ENCODE measurements at places on chromosomes 5 and 9.
A peak's percentile ranks its signal among the peaks of the same experiment; 100 is the strongest.

DNA sequence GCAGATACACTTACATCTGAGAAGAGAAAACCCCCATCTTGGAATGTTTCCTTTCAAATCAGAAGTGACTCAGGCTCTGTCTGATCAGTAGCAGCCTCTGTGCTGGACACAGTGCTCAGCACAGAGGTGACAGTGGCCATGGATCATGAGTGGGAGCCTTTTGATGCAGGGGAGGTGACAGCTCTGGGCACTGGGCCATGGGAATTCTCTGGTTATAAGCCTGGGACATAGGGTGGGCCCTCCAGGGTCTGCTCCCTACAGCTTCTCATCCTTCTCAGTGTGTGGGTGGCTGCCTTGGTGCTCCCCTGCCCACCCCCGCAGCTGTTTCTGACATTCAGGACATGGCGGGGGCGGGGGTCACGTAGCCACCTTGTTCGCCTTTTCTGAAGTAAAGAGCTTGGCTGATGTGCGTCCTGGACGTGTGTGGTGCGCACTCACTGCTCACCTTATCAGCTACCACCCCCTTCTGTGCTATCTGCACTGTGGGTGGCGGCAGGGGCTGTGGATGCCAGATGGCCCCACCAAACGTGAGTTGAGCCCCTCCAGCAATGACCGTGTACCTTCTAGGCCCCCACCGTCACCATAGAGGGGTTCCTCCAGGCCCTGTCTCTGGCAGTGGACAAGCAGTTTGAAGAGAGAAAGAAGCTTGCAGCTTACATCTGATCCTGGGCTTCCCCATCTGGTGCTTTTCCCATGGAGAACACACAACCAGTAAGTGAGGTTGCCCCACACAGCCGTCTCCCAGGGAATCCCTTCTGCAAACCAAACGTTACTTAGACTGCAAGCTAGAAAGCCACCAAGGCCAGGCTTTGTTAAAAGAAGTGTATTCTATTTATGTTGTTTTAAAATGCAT is 24.0 kb downstream of the TRIP13 start:
- no peak for DNase-seq

DNA sequence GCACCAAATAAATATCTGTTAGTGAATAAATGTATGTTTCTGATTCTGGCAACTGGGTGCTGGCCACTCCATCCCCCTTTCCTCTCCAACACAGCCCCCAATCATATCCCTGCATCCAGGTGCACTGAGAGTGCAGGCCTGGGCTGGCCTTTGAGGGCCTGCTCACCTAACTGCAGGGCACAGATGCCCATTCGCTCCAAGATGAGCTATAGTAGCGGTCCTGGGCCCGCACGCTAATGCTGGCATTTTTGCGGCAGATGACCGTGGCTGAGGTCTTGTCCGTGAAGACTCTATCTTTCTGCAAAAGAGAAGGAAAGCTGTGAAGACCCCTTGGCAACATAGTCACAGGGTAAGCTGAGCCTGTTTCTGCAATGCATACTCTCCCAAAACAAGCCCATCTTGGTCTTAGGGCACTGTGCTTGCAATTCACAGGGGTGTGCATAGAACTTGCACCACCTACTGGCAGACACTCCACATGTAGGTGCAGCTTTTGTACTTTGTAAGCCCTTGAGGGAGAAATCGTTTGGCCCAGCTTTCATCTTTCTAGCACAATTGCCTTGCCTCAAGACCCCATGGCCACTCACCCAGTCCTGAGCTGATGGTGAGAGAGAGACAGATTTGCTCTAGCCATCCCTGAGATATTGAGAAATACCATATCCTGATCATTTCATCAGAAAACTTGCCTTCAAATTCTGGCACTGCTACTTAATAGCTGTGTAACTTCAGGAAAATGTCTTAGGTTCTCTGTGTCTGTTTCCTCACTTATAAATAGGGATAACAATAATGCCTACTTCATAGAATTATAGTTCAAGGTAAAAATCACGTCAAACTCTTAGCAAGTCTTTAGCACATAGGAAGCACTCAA is 13.5 kb downstream of the IL12B start:
- no peak for DNase-seq

DNA sequence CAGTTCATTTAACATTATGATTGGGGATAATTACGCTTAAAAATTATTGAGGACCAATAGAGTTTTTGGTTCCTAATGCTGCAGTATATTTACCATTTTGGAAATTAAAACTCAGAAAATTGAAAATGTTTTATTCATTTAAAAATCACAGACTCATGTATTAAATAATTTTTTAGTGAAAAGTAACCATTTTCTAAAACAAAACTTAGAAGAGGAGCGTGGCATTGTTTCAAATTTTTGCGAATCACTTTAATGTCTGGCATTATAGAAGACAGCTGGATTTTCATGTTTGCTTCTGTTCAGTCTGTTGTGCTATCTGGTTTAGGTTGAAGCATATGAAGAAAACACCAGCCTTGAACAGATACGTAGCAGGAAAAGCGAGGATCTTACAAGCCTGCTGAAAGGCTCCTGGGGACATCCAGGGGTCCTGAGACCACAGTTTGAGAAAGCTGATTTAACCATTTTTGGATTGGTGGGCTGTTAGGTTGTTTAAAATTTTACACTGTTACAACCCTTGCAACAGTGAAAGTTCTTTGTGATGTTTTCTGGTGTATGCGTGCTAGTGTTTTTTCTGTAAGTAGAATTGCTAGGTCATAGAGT is 1.6 kb downstream of the ZFYVE16 start:
- DNase-seq, result no peak

DNA sequence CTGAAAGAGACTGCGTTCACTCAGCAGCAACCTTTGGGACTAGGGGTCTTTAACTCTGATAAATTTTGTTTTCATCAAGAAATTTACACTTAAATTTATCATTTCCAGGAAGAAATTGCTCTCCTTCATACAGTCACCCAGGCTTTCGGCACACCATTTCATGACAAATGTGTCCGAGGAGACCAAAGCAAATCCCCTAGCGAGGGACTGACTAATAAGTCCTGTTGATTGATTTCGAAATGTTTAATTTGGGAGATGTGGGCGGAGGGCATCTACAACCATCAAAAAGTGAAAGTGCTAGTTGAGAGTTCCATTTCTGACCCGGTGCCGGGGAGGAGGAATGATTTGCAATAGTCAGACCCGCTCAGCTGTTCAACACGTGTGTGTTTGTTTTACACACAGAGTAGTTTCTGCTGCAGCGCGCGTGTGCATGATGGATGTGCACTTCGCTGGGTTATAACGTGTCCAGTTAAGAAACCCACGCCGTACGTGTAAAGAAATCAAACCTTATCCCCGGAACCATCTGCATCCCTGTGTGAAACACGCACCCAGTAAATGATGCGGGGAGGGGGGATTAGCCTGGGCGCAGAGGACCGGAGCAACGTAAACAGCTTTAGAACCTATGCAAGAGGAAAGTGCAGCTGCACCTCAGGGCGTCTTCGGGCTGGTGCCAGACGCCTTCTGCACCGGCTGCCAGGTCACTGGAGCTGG is 845 bp upstream of the NR4A3 start:
- DNase-seq, result no peak

- peak; percentile 8 for DNase-seq
Measured at GRCh38 chr9:19231126-19231903, 822 bp downstream of the DENND4C start.

DNA sequence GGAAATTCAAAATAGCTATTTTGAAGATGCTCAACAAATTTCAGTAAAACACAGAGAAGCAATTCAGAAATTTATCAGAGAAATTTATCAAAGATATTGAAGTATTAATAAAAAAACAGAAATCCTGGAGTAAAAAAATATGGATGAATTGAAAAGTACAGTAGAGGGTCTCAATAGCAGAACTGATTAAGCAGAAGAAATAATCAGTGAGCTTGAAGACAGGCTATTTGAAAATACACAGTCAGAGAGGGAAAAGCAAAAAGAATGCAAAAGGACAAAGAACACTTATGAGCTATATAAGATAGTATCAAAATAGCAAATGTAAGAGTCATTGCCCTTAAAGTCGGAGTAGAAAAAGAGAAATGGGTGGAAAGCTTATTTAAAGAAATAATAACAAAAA is 107.9 kb upstream of the PPP2R2B start:
- no peak for DNase-seq

GRCh38 chr9:101673642-101674041 is 64.8 kb downstream of the GRIN3A start:
- DNase-seq, result no peak

DNA sequence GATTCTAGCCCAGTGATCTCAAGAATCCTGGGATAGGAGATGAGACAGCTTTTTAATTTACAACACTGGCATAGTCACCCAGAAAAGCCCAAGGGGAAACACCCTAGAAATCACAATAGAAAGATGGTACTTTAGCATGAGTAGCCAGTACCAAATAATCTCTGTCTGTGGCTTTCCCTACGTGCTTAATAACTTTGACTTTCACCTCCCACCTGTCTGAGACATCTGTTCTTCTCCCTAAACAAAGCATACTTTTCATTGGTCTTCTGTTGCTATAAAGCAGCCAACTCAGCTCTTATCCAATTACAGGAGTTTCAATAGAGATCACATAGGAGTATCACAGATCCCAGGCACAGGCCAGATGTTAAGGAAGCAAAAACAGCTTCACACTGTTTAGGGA is 10.4 kb downstream of the MARCHF3 start:
- no peak for DNase-seq

- DNase-seq, result peak; percentile 53
Measured at GRCh38 chr9:126705767-126706697, 92.3 kb downstream of the LMX1B start.

DNA sequence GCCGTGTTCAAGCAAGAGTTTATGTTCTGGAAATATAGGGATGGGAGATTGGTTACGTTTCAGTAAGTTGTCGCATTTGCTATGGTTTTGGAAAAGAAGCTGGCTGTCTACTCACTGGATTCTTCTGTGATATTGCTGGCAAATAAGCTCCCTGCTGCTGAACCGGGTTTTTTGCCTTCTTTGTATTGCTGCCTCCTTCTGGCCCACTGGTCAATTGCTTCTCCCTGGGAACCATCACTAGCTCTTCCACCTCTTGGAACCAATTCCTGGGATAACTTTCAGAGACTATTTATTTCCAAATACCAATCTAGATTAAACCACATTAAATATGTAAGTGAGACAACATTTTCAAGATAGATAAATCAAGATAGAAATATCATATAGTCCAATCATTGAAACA is 43.0 kb downstream of the NUDT12 start:
- DNase-seq, result no peak

Data from stimulated activated CD8-positive, alpha-beta memory T cell treated with anti-CD3 and anti-CD28 coated beads, Interleukin-15, amount 100 ng/mL, for 24 hours (primary cell).